ENCODE measurements at places on chromosomes 5 and 9.

- DNase-seq: no peak
Measured at GRCh38 chr9:19049917-19050636, 850 bp downstream of the RRAGA start.

DNA sequence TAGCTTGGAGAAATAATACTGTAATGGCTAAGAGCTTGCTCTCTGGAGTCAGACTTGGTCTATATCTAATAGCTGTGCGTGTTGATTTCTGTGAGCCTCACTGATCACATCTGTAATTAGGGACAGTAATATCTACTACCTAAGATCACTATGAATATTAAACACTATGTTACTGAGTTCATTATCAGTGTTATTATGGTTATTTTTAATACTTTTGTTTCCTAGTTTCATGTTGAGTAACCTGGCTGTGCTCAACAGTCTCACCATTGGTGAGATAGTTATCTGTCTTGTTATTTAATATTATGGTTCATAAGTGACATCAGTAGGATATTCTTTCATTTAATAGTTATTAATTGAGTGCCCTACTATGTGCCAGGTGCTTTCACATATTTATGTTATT is 22.4 kb upstream of the CAVIN4 start:
- DNase-seq: no peak

GRCh38 chr9:109604131-109604530 is 106.0 kb upstream of the PTPN3 start:
- DNase-seq: no peak

- DNase-seq: no peak
Measured at GRCh38 chr5:155826611-155827507, 500.1 kb upstream of the SGCD start.

DNA sequence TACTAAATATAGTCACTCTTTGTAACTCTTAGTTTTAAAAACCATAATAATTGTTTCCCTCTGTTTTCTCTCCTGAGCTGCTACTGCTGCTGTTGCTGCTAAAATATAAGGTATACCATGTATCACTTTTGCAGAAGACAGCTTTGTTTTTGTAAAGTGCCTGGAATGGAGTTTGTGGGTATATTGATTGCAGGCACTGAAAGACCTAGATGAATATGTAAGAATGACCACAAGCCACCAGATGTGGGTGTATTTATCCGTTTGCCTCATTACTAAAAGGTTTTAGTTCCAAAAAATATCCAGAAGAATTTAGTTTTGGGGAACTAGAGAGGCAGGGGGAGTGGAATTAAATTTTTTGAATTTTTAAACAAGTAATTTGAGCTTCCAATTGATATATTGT is 151.1 kb upstream of the CDKN2B start:
- no peak for DNase-seq

DNA sequence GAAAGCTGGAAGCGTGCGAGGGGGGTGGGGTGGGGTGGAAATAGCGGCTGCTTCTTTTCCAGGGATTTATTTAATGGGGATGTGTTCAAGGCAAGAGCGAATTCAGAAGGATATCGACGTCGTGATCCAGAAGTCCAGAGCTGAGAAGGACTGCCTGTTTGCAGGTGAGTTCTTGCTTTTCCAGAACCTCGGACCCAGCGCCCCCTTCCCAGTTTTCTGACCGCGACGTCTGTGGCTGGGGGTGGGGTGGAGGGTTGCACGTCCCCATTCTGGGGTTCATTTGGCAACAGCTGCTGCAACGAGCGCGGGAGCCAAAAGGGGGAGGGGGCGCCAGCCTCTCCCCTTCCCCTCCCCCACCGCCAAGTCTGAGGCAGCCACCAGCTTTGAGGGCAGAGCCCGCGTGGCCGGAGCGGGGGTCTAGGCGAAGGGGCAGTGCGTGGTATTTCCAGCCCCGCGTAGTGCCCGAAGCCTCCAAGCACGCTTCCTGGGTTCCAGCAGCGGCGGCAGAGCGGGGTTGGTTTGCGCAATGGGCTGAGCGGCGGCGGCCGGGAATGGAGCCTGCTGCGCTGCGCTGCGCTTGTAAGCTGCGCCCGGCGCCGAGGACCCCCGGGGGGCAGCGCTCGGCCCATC is 701 bp downstream of the PARP8 start:
- peak; percentile 58 for DNase-seq

- DNase-seq: no peak
Measured at GRCh38 chr5:2699231-2699630, 52.2 kb downstream of the IRX2 start.

DNA sequence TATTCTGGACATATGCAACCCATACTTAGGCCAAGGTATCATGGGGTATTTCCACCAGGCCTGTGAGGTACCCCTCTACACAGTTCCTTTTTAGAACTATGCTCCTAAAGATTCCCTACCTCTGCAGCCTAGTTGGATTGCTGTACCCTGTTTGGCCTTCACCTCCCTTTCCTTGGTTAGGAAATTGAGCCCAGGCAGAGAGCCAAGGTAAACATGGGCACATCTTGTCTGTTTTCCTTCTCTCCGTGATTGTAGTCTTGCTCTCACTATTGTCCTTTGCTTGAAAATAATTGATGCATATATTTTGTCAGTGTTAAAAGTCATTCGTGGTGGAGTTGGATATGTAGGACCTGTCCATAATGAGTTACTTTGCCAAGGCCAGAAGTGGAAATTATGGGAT is 26.7 kb downstream of the BDP1 start:
- no peak for DNase-seq

- DNase-seq: no peak
Measured at GRCh38 chr9:103928442-103928841, 165.7 kb upstream of the SMC2 start.

GRCh38 chr5:140253985-140254384 is 48.9 kb downstream of the PFDN1 start:
- no peak for DNase-seq

DNA sequence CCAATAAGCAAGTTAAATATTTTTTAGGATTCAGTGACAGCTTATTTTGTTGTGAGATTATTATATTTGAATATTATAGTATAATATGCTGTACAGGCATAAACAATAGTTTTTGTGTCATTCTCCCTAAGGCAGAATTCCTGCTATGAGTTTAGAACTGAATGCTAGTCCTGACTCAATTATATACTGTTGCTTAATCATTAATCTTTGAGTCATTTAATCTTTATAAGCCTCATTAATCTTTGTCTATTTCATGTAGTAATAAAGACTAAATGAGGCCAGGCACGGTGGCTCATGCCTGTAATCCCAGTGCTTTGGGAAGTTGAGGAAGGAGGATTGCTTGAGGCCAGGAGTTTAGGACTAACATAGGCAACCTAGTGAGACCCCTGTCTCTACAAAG is 3.6 kb upstream of the DCP2 start:
- no peak for DNase-seq

GRCh38 chr5:179765400-179765799 is 28.4 kb upstream of the LTC4S start:
- peak; percentile 43 for DNase-seq

GRCh38 chr9:129900263-129901027 is 65.2 kb downstream of the USP20 start:
- DNase-seq: no peak

DNA sequence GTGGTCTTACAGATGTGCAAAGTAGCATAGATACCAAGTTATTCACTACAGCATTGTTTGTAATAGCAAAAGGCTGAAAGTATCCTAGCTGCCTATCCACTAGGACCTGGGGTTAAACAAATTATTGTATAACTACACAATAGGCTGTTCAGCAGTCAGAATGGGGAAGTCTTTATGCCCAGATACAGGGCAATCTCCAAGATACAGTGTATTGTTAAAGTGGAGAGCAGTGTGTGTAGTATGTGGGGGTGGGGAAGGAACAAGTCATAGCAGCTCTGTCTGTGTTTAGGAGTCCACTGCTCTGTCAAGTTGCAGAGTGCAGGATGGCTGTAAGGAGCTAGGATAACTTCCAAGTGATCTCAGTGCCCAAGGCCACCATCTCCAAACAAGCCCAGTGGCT is 5.5 kb downstream of the PCYOX1L start:
- no peak for DNase-seq

GRCh38 chr5:152462021-152462721 is 57.1 kb upstream of the NMUR2 start:
- DNase-seq: no peak

Data from T1000 (cell line).